ENCODE measurements at places on chromosomes 7 and 10. TPM values are rescaled to one million over a fixed set of nuclear protein-coding genes. Genes with fewer than 3 reads are reported as not detected.
A peak's percentile ranks its signal among the peaks of the same experiment; 100 is the strongest.

HOXA10 gene
- not detected for total RNA-seq

AMPH gene
- 2.1 TPM for total RNA-seq

TFEC gene
- 2.0 TPM for total RNA-seq

DNA sequence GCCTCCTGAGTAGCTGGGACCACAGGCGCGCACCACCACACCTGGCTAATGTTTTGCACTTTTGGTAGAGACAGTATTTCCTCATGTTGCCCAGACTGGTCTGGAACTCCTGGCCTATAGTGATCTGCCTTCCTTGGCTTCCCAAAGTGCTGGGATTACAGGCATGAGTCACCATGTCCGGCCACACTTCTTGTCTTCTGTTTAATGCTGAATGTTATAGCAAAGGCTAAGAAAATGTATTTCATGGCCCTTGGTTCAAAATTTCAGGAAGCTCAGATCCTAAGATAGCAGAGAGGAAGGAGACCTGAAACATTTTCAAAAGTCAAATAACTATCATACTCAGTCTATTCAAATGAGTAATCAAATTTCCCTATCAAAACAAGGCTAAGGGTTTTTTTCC, 229.6 kb downstream of the BAMBI start:
- no peak for DNase-seq

DNA sequence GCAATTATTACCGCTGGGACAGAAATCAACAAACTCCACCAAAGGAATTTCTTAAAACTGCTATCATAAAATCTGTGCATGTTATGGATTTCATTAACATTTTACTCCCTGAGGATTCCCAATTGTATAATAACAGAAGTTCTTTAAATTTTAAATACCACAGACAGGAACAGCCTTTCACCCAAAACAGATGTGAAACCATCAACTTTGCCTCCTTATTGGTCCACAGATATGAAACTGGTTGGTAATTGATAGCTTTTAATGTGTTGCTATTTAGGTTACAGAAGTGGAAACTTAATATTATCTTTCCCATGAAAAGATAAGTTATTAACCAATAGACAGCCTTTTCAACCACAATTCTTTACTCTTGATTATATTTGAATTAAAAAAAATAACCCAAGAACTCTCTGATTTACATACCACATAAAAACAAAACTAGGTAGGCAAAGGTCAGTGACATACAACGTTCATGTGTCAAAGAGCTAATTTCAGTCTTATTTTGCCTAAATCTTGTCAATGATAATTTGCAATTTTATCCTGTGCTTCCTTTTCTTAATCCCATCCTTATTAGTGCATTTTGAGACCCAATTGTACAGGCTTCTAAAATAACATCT, 90.0 kb downstream of the NRP1 start:
- DNase-seq = no peak

GRCh38 chr7:116353647-116354046, 143.3 kb downstream of the TES start:
- peak; percentile 79 for DNase-seq

- no peak for DNase-seq
Measured at GRCh38 chr7:27145914-27146412, 1.6 kb downstream of the HOXA6 start.

DNA sequence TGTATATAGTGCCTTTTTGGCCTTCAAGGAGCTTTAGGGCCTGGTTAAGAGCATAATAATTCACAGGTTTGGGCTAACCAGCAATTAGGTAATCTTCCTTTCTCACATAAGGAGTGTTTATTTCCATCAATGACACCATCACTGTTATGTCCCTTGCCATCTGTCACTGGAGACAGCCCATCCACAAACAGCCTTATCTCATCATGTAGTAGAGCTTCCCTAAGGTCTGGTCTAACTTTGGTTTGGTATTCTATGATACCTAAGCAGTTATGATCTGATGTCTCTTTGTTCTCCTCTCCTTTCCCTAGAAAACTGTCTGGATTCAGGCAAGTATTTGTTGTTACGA, 26.4 kb downstream of the MAPK8 start:
- DNase-seq = no peak

- no peak for DNase-seq
Measured at GRCh38 chr10:109966961-109967738, 40.6 kb upstream of the ADD3 start.

DNA sequence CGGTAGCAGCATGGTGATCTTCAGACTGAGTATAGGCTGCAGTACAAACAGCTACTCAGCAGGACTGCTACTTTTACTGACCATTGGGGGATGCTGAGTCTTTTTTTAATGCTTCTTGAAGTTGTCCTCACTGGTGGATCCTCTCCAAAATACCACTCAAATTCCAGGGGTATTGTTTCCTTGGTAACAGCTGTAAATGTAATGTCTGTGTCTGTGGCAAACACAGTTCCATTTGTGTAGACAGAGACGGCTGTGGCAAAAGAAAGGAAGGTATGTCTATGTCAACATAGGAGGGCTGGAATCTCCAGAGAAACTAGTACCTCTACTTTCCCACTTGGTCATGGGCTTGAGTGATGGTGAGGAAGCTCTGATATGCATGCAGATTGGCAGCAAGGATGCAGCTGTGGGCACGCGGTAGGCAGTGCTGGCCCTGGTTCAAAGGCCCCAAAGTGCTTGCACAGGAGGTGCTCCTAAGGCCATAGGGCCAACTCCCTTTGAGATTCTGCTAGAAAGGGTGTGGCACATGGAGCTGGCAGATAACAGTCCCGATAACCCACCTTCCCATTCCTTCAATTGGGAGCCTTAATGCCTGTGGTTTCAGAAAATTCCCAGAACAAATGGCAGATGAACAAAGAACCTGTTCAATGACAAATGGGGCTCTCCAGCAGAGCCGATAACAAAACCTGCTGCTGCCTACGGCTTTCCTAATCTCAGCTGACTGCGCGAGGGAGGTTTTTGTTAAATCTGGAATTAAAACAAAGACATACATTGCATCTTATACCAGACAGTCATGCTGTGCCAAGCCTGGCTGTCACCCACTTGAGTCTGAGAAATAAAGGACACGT, 43.0 kb downstream of the PKD1L1 start:
- no peak for DNase-seq

- DNase-seq = peak; percentile 73
Measured at GRCh38 chr7:137970253-137970975, 31.5 kb downstream of the CREB3L2 start.

Measured in left ventricle myocardium superior (tissue), 1 donor.